ENCODE measurements at places on chromosomes 4 and X. TPM values are rescaled to one million over a fixed set of nuclear protein-coding genes. Genes with fewer than 3 reads are reported as not detected.

DNA sequence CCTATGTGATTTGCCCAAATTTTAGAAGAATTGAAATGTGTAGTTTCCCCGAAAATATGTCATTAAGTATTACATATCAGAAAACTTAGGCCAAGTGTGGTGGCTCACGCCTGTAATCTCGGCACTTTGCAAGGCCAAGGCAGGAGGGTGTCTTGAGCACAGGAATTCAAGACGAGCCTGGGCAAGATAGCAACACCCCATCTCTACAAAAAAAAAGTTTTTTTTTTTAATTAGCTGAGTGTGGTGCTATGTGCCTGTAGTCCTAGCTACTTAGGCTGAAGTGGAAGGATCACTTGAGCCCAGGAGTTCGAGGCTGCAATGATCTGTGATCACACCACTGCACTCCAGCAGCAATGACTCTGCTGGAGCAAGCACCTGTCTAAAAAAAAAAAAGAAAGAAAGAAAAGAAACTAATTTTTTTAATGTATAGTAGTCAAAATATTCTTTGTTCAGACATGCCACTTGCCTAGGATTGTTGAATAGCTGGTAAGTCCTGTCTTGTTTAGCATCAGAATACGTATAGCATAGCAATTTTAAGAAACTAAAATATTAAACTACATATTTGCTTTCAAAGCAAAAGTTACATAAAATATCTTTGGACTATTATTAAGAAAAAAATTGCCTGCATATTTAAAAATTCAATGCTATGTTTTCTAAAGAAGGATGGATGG is 40.1 kb upstream of the GAB1 start:
- no peak for DNase-seq

- DNase-seq: no peak
These were observed 92.0 kb upstream of the TLR2 start for GRCh38 chr4:153592064-153592463.

- DNase-seq: peak; percentile 72
These were observed 14.1 kb downstream of the GRK4 start for GRCh38 chr4:2977211-2978088.

DNA sequence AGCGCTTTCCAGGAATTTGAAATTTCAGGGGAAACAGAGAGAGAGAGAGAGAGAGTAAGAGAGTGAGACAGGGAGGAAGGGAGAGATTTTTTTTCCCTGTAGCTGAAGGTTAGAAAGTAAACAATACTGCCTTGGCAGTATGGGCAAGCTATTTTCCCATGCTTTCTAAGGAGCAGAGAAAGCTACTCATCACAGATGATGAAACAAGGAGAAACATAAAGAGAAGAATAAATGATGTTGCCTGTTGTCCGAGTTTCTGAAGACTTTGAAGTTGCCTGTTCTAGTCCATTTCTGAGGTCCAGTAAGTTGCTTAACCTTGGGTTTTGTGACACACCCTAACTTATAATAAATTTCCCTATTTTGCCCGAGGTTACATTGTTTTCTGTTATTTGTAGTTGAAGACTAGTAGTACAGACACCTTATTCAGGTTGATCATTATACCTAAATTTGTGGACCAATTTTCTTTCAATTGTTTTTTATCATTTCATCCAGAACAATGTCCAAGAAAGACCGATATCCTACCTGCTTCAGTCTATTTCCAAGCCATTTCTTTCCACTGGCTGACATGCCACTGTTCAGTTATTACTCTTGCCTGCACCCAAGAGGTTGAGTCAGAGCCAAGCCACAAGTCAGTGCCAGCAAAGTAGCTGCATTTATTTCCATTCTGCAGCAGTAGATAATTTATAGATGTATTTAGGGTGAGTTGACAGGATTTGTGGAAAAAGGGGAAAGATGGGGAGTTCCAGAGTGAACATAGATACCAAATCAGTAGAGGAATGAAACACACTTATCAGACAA is 49.7 kb upstream of the SLC16A2 start:
- no peak for DNase-seq

GRCh38 chr4:3672465-3672831 is 93.7 kb upstream of the ADRA2C start:
- no peak for DNase-seq

- no peak for DNase-seq
These were observed 46.3 kb upstream of the CLCN4 start for GRCh38 chrX:10110316-10110935.

DNA sequence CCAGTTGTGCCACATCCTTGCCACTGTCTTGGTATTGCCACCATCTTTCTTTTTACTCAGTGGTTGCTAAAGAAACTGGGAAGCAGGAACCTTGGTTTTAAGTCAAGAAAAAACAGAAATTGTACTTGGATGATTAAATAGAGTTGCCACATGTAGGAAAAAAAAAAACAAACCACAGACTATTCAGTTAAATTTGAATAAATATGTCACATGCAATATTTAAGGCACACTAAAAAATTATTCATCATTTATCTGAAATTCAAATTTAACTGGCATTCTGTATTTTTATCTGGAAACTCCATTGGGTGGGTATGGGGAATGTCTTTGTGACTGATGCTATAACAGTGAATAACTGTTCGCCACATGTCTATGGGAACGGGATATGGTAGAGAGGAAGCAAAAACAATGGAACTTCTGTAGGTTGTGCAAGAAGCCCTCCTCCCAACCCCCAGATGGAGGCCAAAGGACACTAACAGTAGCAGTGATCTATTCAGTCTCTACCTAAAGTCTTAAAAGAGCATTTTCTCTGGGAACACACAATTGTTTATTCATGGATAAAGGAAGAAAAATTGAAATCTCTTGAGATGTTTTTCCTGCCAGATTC is 57.0 kb upstream of the PLAC8 start:
- no peak for DNase-seq

DNA sequence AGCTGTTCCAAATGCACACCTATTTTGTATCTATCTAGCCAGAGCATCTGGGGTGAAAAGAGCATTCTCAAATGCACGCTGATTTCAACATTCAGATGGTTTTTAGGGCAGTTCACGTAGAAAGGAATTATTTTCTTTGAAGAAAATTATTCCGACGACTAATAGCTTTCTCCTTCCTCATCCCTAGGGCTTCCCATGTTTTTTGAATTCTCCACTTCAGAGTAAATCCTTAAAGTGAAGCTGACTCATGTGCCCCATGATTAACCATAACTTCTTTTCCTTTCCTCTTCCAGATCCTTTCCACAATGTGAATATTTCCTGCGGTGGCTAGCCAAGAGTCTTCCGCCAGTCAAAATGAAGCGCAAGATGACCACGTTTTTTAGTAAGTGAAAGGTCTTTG is 86.7 kb upstream of the PDHA1 start:
- no peak for DNase-seq

DNA sequence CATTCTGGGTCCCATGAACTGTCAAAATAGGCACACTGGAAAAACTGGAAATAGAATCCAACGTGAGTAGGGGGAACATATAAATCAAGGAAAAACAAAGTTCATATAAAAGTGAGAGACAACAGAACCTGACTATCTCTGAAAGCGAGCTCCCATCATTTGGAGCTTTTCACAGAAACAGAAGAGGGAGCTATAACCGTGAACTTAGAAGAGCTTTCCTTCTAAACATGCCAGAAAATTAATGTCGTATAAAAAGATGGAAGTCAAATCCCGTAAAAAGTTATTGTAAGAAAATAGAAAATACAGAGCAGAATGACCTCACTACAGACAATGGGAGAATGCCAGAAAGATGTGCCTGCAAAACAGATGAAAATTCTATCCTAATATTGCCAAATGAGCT is 23.9 kb upstream of the HSD17B10 start:
- DNase-seq: no peak

GRCh38 chr4:148704291-148704690 is 262.1 kb upstream of the NR3C2 start:
- no peak for DNase-seq

GRCh38 chr4:43316813-43317212 is 424.3 kb downstream of the GRXCR1 start:
- peak; percentile 59 for DNase-seq

DNA sequence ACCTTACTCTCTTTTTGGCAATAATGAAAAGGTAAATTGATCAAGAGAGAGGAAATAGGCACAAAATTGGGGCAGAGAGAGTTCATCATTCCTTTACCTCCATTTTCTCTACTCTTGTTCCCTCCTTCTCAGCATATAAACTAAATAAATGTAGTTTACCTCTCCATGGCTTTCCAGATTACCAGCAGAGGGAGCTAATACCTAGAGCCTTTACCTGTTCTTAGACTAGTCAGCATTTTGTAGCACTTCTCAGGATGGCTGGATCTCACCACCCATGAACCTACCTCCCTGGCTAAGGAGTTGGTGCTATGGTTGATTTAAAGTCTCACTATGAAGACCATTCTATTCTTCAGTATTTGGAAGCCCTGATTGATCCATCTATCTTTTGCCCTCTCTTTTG is 15.7 kb downstream of the OFD1 start:
- peak; percentile 16 for DNase-seq

GRCh38 chr4:83870328-83870950 is 334.5 kb downstream of the GPAT3 start:
- DNase-seq: no peak

GRCh38 chrX:95974096-95974470 is 710.6 kb upstream of the DIAPH2 start:
- DNase-seq: no peak

- peak; percentile 18 for DNase-seq
These were observed at the start of gene PLXNB3 for GRCh38 chrX:153763989-153764755. Gene PLXNB3, plus strand, starts transcription at chrX:153764249. Its CDS starts 1,287 bp downstream, at chrX:153765536.

DNA sequence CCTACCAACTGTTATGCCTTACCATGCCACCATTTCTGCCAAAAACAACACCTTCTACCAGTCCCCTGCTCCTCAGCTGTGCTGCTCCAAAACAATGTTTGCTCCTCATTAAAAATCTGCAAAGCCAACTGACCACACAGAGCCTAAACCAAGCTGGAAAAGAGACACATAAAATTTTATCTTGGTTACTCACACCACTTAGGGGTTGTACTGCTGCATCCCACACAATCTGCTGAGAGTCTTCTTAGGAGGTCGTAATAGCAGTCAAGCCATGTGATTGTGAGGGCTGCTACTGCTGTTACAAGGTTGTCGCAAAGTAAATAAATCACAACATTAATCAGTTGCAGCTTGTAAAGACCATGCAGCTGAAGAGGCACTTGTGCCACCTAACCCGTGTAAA is 607.4 kb upstream of the FAM241A start:
- peak; percentile 74 for DNase-seq

DNA sequence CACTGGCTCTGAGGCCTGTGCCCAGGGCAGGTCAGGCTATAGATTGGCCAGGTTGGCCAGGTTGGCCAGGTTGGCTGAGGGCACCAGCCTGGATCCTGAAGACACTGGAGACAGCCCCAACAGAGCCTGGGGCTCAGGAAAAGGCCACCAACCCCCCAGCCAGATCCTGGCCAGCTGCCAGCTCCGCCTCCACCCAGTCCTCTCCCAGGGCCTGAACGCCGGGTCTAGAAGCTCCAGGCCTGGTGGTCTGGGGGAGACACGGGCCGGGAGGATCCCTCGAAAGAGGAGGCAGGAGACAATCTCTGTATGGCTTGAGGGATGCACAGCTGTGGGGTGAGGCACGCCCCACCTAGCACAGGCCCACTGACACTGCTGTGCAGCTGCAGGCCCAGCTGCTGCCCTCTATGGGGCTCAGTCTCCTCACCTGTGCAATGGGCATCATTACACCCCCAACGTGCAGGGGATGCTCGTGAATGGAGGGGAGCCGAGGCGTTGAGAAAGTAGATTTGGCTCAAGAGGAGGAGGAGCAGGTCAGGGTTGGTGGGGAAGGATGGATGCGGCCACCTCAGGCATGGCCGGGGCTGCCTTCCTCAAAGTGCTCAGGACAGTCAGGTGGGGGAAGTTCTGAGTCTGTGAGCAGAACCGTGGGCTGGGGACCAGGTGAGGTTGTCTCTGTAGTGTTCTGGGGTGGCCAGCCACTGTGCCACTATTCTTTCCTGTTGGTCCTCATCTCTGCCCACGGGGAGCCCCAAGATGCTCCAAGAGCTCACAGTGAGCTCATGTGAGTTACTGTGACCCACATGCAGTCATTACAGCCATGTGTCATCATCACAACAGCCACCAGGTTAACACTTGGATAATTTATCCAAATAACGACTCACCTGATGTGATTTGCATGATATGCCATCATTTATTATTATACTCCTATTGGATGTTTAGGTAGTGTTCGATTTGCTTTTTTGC is 10.8 kb upstream of the GAGE10 start:
- no peak for DNase-seq

- DNase-seq: no peak
These were observed 241.2 kb downstream of the EVC2 start for GRCh38 chr4:5467111-5467510.

DNA sequence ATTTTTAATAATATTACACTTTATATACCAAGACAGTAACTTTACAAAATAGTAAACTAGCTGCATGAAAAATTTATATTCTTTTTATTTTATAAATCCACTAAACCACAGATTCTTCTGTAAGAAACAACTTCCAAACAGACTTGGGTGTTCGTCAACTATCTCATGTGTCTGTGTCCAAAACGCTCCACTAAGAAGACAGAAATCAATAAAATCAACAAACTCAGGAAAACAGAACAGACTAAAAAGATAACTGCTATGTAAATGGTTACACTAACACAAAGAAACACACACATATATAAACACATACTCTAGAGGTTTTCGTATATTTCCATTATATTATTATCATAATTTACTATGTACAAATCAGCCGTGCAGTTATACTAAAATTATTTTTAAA is 158.4 kb downstream of the PPP3CA start:
- no peak for DNase-seq

DNA sequence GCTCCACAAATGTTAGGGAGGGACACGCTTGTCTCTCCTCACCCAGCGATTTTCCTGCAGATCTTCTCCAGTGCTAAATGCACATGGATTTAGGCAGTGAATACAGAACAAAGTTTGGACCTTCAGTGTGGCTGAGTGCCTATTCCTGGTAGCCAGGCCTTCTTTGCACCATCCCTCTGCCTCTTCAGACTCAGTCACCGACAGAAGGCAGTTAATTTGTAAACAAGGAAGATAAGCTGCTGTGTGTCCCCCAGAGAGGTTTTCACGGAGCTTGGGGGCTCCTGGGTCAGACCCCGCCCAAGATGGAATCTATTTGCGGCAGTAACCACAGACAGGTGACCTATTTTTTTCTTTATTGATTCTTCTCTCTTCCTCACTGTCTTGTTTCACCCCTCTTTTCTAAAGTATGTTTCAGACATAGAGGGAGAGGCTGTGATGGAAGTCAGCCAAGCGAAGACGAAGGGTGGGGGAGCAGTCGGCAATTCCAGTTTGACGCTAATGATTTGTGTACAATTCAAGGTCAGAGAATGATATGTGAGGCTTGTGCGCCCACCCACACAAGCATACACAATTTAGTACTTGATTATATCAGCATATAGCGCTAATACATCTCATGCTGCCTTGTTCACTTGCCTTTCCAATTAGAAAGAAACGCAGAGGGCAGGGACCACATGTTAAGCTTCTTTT is 200.8 kb downstream of the MGST2 start:
- DNase-seq: no peak

The DIAPH2 gene
- total RNA-seq: 9.0 TPM

The STAP1 gene
- total RNA-seq: not detected

The USP17L19 gene
- not detected for total RNA-seq

The MAP3K15 gene
- total RNA-seq: 1.2 TPM

The IL2RG gene
- total RNA-seq: 0.59 TPM

The CRMP1 gene
- total RNA-seq: 59.6 TPM

The DUSP9 gene
- total RNA-seq: 0.20 TPM

The MAGEA10 gene
- not detected for total RNA-seq

The NR3C2 gene
- total RNA-seq: 2.5 TPM

All from astrocyte (in vitro differentiated cells and primary cell).